ENCODE measurements at places on chromosomes 12 and 14.

DNA sequence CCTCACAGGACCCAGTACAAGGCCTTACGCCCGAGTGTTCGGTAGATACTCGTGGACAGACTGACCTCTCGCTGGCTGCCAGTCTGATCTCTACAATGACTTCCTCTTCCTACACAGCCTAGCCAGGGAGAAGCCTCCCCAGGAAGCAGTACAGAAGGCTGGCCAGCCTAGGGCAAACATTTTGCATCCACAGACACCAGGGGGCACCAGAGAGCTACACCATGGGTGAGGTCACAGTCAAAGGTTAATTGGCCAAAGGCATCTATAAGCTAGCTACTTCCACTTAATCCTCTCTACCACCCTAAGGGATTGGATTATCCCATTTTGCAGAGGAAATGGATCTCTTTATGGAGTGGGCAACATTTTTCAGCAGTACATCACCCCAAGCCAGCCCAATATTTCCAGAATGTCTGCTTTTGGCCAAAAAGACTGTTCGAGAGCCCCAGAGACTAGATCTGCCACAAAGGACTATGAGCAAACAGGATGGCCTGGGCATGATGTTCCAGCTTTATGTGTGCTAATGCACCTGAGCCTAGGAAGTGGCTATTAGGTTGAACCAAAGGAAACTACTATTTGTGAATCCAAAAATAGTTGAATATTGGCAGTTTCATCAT, 14.6 kb upstream of the PNMA1 start:
- DNase-seq: peak; percentile 85

- no peak for DNase-seq
Observed at GRCh38 chr14:92041203-92041602, 1.3 kb upstream of the TRIP11 start.

DNA sequence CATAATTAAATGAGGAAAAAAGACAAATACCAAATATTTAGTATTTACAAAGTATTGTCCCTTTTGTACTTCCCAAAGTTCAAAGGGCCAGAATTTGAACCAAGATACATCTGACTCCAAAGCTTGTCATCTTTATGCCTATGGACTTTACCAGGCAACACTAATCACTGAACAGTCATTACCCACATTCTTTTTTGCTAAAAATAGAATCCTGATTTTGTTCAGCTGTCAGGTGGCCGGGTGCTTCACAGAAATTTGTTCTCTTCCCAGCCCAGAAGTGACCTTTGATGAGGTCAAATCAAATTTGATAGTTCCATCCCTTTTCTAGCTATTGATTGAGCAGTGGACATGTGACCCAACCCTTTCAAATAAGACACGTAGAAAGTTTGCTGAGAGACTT, 121.6 kb downstream of the LLPH start:
- no peak for DNase-seq

GRCh38 chr14:47857646-47858045, 182.2 kb upstream of the MDGA2 start:
- no peak for DNase-seq

DNA sequence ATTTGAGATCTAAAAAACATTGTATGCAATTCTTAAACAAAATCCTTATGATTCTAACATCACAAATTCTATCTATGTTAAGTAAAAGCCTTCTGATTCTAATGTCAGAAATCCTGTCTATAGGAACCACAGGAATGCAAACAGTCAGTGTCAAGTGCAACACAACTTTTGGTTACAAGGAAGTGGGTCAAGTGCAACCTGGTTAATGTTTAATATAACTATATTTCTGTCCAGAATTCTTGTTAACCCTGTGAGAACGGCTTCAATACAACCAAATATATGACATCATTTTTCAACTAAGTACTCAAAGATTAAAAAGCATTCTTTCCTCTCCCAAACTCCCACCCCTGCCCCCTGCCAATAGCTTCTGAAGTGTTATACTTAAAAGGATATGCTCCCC, 107.9 kb upstream of the PLEKHA5 start:
- no peak for DNase-seq

DNA sequence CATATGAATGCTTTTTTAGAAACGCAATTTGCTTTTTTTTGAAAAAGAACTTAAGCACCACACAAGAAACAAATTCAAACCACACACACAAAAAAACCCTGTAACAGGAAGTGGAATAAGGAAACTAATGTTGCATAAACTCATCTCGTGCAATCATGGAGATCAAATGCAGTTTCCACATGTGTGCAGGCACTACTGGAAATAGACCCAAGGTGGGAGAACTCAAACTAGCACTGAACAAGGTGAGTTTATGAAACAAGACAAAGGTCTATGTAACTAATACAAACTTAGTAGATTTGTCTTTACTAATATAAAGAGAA, 17.5 kb downstream of the NIN start:
- no peak for DNase-seq

- DNase-seq: no peak
Observed at GRCh38 chr12:107105410-107105703, 12.0 kb upstream of the CRY1 start.

DNA sequence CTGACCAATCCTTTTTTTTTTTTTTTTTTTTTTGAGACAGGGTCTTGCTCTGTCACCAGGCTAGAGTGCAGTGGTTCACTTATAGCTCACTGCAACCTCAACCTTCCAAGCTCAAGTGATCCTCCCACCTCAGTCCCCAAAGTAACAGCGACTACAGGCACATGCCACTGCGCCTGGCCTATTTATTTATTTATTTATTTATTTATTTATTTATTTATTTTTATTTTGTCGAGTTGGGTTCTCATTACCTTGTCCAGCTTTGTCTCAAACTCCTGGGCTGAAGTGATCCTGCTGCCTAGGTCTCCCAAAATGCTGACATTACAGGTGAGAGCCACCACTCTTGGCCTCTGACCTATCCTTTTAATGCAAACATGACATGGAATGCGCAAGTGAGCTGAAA, 124.4 kb downstream of the GXYLT1 start:
- DNase-seq: no peak

- DNase-seq: no peak
Observed at GRCh38 chr12:113006641-113007040, 28.3 kb downstream of the OAS2 start.

- DNase-seq: no peak
Observed at GRCh38 chr14:90656973-90657372, 159.3 kb downstream of the TTC7B start.

DNA sequence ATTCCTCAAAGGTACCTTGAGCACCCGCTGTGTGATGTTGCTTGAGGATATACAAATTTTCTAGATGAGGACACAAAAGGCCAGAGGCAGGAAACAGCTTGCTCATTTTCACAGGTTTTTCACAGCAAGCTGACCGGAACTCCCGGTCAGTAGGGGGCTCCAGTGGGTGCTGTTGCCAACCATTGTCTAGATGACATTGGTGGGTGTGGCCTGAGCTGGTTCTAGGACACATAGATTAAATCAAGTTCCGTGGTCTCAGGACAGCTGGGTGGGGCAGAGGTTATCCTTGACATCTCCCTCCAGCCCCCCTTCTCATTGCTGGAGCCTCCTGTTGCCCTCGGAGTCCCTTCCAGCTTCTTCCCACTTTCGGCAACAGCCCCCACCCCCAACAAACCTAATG, 153.6 kb upstream of the FKBP4 start:
- DNase-seq: peak; percentile 54

DNA sequence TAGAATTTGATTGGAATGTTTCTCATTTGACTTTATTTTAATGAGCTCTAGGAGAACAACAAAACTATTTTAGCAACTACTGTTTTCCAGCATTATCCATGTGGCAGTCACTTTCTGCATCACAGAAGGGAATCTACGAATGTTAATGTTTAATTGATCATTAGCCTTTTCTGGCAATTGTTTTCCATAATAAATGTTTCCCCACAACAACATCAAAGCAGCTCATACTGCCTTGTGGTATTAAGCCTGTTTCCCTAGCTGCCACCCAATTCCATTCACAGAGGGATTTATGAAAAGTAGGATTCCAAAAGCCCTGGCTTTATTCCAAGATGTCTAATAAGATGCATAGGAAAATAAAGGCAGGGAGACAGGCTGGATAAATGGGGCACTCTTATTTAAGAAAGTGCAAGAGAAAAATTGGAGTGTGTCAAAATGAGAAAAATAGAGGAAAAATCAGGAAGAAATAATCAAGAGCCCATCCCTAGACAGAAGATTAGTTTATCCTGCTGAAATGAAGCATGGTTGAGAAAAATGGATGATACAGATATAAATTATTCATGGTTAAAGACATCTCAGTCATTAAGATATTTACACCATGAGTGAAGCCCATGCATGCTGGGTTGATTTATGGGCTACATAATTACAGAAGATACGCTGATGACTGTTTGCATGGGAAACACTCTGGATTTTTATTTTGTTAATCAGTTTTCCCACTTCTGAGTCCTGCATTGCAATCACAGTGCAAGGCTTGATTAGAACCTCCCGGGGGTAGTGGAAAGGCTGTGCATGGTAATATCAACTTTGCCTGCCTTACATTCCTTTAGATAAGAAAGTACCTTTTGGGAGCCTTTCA, 180.3 kb downstream of the HELB start:
- no peak for DNase-seq

- DNase-seq: no peak
Observed at GRCh38 chr14:102283631-102284129, 21.3 kb downstream of the MOK start.

DNA sequence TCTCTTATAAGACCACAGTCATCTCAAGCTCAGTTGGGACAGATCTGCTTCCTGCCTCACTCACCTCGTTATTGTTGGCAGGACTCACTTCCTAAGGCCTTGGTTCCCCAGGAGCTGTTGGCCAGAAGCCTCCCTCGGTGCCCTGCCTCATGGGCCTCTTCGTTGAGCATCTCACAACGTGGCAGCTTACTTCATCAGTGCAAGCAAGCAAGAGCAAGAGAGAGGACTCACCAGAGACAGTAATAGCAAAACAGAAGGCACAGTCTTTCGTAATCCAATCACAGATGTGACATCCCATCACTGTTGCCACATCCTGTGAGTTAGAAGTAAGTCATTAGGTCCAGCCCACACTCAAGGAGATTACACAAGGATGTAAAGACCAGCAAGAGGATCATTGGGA, 5.1 kb upstream of the NUMB start:
- peak; percentile 83 for DNase-seq

GRCh38 chr14:60817113-60817512, 82.6 kb downstream of the MNAT1 start:
- DNase-seq: no peak

- no peak for DNase-seq
Observed at GRCh38 chr14:56057767-56058166, 60.4 kb upstream of the PELI2 start.

GRCh38 chr14:21054768-21055145, 2.9 kb upstream of the RNASE8 start:
- no peak for DNase-seq

DNA sequence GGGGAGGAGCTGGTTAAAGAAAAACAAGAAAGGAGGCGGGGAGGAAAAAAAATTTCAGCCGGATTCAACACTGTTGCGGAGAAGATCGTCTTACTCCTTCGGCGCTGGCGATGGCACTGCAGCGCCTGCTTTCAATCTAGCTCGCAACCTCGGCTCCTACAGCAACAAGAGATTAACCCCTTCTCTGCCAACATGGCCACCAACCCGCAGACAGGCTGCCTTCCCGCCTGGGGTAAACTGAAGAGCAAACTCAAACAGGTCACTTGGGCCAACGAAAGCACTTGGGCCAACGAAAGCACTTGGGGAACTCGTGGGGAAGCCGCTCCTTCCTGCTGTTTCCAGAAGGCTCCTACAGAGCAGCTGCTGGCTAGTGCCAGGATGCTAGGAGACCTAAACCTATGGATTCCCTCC, 73.7 kb downstream of the CIT start:
- no peak for DNase-seq

- DNase-seq: no peak
Observed at GRCh38 chr12:70194076-70194475, 49.2 kb upstream of the CNOT2 start.

- DNase-seq: no peak
Observed at GRCh38 chr12:3891201-3891600, 18.0 kb upstream of the PARP11 start.

DNA sequence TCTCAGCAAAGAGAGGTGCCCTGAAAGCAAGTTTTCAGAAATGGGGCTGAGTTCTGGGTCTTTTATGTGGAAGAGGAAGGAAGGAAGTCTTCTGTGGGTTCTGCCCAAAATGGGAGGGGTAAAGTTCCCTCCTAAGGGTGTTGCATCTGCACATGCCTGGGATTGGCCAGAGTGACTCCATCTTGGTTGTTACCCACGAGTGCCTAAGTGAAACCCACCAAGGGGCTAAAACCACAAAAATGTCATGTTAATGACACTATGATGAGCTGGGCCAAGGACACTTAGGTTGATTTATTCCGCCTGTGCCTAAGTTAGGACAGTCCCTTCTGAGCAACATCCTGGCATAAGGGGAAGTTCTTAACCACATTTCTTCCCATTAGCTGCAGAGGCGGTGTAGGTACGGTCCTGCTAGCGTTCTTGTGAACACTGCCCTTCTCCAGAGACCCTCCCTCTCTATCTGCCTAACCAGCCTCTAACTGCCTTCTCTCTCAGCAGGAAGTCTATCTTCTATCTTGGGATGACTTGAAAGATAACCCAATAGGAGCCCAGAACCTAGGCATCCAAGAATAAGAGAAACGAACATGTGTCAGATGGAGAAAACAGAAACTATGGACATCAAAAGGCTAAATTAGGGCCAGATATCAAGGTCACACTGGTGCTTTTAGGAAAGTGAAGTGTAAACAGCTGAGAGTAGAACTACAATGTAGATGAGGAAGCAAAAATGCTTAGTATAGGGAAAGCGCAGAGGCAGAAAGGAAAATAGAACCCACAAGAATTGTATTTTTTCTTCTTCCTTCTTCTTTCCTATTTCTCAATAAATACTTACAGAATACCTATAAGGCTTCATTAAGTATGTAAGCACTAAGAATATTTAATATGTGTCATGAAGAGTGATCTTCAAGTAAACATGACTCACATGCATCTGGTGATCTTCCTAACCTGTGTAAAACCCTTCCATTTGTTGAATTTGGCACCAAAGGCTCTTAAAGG, 104.2 kb upstream of the AMN1 start:
- DNase-seq: no peak

DNA sequence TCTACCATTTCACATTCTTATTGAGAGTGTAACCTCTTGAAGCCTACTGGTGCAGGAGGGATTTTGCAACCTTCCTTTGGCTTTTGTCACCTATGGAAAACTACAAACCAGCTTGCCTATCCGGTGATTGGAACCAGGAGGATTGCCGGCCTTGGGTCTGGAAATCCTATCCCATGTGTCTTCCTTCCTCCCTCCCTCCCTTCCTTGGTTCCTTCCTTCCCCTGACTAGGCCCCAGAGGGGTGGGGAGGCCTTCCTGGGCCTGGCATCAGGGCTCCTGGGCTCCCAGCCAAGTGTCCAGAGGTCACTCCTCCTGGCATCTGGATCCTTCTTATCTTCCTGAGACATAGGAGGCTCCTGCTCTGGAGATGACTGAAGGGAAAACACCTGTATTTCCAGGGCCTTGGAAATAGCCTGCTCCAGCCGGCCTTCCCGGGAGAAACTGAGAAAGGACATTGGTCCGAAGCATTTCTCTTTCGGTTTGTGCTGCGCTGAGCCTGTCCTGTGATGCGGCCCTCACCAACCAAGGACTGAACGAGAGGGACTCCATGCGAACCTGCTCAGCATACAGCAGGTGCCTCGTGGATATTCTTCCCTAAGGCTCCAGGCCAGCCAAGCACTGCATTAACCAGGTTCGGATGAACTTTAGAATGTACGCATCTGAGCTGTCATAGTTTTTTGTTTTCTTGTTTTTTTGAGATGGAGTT, 43.4 kb downstream of the PSMA6 start:
- no peak for DNase-seq

All from Daoy (cell line).